ENCODE measurements at places on chromosomes 13 and 19.

GRCh38 chr13:99086267-99087097 is 108.6 kb upstream of the DOCK9 start:
- DNase-seq = peak; percentile 47

- peak; percentile 70 for DNase-seq
These were observed at the start of gene ARID3A for GRCh38 chr19:925526-926322. Gene ARID3A, plus strand, starts transcription at chr19:926035. Its CDS starts 3,494 bp downstream, at chr19:929529.

- peak; percentile 78 for DNase-seq
These were observed 30.2 kb downstream of the CYP2F1 start for GRCh38 chr19:41144403-41144802.

DNA sequence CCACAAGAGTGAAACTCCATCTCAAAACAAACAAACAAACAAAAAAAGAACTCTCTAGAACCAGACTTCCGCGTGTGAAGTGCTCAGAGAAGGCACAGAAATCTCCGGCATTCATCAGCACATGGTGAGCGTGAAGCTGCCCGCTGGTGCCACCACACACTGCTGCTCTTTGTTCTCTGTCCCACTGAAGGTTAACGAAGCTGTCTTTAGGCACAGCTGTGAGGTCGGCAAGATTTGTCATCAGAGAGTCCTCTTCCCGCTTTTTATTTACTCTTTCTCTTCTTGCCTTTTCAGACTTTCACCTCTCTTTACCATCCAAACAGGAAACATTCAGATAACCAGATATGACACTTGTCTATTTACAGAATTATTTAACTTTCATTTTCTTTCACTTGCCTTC is 115.2 kb upstream of the ARGLU1 start:
- DNase-seq = no peak

GRCh38 chr19:32421589-32422361 is 16.2 kb downstream of the DPY19L3 start:
- DNase-seq = no peak

- no peak for DNase-seq
These were observed 32.3 kb downstream of the CEBPG start for GRCh38 chr19:33405553-33406461.

DNA sequence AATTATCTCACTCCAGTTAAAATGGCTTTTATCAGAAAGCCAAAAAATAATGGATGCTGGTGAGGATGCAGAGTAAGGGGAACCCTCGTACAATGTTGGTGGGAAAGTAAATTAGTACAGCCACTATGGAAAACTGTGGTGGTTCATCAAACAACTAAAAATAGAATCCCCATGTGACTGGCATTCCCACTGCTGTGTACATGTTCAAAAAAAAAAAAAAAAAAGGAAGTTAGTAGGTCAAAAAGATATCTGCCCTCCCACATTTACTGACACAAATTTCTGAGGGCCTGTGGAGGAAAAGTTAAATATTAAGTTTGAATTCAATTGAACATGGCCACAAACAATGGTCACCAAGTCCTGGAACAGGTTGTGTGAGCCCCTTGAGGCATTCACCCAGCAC is 9.8 kb upstream of the ZSCAN5A start:
- DNase-seq = no peak

DNA sequence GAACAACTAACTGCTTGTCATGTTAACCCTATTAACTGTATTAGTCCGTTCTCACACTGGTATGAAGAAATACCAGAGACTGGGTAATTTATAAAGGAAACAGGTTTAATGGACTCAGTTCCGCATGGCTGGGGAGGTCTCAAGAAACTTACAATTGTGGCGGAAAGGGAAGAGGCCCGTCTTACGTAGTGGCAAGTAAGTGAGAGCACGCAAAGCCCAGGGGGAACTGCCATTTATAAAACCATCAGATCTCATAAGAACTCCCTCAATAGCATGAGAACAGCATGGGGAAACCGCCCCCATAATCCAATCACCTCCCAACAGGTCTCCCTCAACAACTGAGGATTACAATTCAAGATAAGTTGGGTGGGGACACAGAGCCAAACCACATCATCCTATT is 34.7 kb downstream of the PHF11 start:
- DNase-seq = no peak

DNA sequence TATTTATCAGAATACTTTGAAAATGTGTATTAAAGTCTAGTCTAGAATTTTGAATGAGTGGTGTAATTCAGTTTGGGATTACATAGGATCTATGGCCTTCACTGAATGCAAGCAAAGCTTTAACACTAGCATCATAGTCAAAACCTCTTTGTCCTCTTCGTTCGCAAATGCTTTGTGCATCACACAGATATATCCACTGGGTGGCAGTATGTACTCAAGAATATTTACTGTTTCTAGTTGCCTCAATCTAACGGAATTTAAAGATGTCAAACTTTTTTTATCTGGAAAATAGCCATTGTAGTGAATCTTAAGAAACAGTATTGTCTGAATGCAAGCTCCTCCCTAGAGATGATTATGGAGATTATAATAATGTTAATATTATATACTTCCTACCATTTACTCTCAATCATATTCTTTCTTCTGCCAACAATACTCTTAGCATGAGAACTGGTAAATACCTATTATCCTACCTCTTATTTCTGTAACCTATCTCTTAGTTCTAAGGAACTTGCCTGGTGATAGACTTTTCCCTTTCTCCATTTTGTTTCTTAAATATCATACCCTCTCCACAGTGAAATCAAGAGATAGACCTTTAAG is 25.8 kb downstream of the LACC1 start:
- DNase-seq = no peak

DNA sequence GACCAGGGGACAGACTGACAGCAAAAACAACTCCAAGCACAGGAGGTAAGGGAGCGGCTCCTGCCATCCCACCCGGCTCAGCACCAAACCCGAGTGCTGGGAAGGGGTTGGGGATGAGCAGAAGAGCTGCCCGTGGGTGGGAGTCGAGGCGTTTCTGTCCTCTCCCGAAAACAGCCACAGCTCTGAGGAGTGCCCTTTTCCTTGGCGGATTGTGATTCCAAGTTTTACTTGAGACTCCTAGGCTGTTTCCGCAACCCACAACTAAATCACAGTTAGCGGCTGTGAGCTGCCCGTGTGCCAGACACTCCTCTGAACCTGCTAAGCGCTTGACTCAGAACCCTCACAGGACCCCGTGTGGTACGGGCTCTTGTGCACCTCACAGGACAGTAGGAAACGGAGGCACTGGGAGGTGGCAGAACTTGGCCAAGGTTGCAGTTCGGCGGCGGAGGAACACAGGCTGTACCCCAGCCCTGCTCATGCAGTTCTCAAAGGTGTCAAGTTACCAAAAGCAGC is 21.4 kb downstream of the CFAP97D2 start:
- DNase-seq = no peak

GRCh38 chr19:33620611-33621010 is 1.1 kb upstream of the CHST8 start:
- DNase-seq = no peak

GRCh38 chr13:79455331-79455730 is 25.6 kb upstream of the NDFIP2 start:
- DNase-seq = no peak

- no peak for DNase-seq
These were observed 1331.5 kb upstream of the PCDH20 start for GRCh38 chr13:62747152-62747551.

GRCh38 chr13:41465241-41465847 is 8.0 kb downstream of the RGCC start:
- peak; percentile 77 for DNase-seq

GRCh38 chr19:46904114-46905060 is 43.6 kb downstream of the ARHGAP35 start:
- DNase-seq = no peak

DNA sequence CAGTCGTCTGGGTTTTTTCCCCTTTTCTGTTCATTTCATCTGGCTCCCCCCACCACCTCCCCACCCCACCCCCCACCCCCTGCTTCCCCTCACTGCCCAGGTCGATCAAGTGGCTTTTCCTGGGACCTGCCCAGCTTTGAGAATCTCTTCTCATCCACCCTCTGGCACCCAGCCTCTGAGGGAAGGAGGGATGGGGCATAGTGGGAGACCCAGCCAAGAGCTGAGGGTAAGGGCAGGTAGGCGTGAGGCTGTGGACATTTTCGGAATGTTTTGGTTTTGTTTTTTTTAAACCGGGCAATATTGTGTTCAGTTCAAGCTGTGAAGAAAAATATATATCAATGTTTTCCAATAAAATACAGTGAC is 9.3 kb downstream of the CALM3 start:
- DNase-seq = no peak

DNA sequence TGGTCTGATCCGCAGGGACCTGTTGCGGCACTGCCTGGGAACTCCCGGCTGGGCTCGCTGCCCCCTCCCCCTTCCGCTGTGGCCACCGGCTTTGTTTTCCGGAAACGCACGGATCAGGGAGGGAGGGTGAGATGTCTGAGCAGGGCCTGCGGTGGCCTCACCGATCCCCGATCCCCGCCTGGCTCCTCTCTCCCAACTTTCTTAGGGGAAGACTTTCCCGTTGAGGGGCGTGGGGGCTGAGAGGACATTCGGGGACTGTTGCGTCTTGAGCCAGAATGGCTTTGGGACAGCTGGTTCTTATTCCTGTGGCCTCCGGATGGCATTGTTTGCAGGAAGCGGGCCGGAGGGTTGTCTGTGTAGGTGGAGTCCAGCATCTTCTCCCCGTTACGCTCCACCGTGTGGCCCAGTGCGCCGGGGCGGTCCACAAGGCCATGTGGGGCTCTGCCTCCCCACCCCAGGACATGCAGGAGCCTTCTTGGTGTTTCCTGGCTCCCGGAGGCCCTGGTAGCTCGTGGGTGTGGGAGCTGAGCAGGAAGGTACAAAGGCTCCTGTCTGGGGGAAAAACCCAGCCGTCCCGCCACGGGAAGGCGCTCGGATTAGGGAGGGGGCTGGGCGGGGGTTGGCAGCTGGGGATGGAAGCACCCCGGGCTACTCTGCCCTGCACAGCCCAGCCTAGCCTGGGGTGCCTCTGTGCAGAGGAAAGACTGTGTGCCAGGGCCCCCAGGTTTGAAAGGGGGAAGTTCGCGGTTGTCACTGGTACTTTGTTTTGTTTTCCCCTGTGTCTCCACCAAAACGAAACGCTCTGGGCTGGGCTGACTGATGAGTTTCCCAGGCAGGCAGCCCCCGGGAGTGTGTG is 1.3 kb downstream of the CSNK1G2 start:
- DNase-seq = peak; percentile 63

DNA sequence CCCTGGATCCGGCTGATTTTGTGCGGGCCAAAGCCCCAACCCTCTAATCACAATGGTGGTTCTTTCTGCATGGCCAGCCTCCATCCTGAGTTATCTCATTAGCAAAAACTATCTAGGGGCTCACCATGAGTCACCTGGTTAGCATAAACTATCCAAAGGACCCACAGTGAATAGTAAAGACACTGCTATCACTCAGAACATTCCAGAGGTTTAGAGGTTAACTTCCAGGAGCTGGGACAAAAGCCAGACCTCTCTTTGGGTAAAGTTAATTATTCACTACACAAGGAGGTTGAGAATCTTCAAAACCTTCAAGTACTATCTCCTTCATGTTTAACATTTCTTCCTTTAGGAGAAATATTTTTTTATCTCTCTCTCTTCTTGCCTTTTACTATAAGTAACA is 18.8 kb upstream of the PPP5C start:
- DNase-seq = no peak

DNA sequence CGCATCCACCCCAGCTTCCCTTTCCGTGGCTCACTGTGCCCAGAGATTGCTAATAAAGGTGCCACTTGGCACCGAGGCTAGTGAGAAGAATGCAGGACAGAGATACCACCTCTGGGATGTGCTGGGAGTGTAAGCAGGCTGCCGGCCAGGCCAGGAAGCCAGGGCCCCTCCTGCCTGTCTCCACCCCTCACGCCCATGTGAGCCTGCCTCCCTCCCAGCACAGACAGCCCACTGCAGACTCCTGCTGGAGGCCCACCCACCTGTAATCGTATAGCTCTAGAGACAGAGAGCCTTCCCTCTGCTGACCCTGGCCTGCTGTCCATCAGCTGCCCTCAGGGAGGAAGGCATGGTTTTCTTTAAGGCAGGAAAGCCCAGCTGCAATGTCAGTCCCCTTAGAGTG is 13.9 kb downstream of the VSTM2B start:
- no peak for DNase-seq

- no peak for DNase-seq
These were observed 28.9 kb downstream of the KCTD15 start for GRCh38 chr19:33825556-33825955.

- DNase-seq = no peak
These were observed 21.2 kb upstream of the TOMM40 start for GRCh38 chr19:44869733-44870470.

- no peak for DNase-seq
These were observed 93.0 kb upstream of the ARGLU1 start for GRCh38 chr13:106660746-106661625.

DNA sequence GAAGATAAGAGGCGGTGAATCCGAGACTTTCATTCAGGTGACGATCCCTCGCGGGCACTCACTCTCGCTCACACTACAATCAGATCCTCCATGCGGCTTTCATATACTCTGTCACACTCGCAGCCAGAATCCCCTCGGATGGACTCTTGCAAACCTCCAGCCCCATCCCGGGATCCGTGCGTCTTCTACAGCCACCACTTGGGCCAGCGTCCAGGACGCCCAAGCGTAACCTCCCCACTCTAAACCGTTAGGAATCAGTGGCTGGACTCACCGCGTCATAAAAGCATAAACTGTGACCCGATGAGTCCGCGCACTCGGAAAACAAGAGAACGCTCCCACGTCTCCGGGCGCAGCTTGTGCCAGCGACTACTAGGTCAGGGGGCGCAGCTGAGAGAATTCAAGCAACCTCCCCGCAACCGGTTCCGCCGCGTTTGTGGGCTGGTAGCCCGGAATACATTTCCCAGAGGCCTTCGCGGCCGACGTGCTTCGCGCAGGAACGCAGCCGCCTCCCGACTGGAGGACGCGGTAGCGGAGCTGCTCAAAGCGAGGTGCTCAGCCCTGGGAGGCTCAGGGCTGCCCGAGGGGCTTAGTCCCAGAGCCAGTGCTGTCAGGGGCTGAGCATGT is 27.6 kb downstream of the ZNF607 start:
- peak; percentile 67 for DNase-seq

DNA sequence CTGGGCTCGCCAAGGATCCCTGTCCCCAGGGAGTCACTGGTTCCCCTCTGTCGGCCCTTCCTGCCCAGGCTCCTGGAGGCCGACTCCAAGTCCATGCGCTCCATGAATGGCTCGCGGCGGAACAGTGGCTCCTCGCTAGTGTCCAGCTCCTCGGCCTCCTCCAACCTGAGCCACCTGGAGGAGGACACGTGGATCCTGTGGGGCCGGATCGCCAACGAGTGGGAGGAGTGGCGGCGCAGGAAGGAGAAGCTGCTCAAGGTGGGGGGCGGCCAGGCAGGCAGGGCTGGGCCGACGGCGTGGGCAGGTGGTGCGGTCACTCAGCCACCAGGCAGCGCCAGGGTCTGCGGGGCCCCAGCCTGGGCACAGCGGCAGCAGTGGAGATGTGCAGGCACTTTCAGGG is 17.6 kb downstream of the EVI5L start:
- DNase-seq = no peak

GRCh38 chr13:57704031-57704430 is 72.5 kb downstream of the PCDH17 start:
- no peak for DNase-seq

DNA sequence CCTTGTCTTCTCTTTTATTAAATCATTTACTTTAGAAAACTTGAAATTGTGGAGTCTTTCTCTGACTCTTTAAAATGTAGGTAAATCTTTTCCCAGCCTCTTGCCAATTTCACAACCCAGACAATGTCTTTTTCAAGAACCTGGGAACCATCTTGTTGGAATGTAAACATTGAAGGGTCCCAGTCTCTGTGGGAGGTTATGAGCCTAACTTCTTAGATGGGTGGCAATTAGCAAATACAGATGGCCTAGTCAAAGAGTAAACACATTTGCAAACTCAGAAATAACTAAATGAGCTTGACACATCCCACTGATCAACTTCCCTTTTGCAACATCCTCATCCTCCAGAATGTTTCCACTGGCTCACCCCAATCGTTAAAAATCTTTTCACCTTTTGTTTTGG is 721.0 kb downstream of the PCDH9 start:
- no peak for DNase-seq
